ENCODE measurements at places on chromosomes 5 and 9. TPM values are rescaled to one million over a fixed set of nuclear protein-coding genes. Genes with fewer than 3 reads are reported as not detected.

The PRR7 gene
- polyA plus RNA-seq: 16.4 TPM

- DNase-seq: no peak
Measured at GRCh38 chr5:55030220-55030619, 6.2 kb downstream of the GZMK start.

GRCh38 chr5:160359816-160360215 is 10.6 kb downstream of the C1QTNF2 start:
- DNase-seq: no peak

The SLC6A19 gene
- polyA plus RNA-seq: not detected

The QSOX2 gene
- polyA plus RNA-seq: 4.3 TPM

All from naive B cell (primary cell).